CD4-positive, alpha-beta T cell treated with Interleukin-15 for 4 hours (primary cell): ENCODE measurements at places on chromosomes 5 and 9.

- no peak for DNase-seq
These were observed 50.8 kb upstream of the NOTCH1 start for GRCh38 chr9:136596630-136597031.

GRCh38 chr9:131160416-131161112 lies 35.2 kb downstream of the NUP214 start:
- no peak for DNase-seq

- DNase-seq, result no peak
These were observed 48.9 kb downstream of the YIPF5 start for GRCh38 chr5:144121577-144121976.

GRCh38 chr5:80487444-80487828 lies 464 bp upstream of the FAM151B start:
- no peak for DNase-seq

DNA sequence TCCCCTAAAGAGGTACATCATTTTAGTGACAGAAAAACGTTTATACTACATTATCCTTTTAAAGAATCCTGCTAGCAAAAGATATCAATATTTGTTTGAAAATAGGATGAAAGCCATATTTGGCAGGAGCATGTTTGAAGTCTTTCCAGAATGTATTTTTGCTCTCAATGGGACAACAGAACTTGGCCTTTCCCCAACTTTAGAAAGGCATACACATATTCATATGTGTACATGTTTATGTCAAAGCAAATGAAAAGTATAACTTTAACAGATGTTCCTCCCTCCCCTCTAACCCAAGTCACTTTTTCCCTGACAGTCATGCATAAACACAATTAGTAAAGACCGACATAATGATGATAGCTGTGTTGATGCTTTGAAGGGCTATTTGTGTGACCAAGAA lies 427.8 kb upstream of the CDH6 start:
- no peak for DNase-seq

DNA sequence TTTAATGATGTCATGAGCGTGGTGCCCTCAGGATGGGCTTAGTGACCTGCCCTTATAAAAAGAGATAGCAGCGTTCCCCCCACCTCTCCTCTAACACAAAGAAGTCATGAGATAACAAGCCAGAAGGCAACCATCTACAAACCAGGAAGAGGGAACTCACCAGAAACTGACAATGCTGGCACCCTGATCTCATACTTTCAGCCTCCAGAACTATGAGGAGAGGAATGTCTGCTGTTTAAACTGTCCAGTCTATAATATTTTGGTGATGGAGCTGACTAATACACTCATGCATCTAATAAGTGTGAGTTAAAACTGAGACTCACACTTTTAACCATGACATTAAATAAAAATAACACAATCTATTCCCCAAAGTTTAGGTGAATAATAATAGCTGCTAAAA lies 156.1 kb upstream of the SPEF2 start:
- no peak for DNase-seq

GRCh38 chr5:61625137-61625561 lies 293.1 kb downstream of the ZSWIM6 start:
- DNase-seq, result no peak

- DNase-seq, result no peak
These were observed 31.2 kb upstream of the GALNT10 start for GRCh38 chr5:154159343-154159742.

DNA sequence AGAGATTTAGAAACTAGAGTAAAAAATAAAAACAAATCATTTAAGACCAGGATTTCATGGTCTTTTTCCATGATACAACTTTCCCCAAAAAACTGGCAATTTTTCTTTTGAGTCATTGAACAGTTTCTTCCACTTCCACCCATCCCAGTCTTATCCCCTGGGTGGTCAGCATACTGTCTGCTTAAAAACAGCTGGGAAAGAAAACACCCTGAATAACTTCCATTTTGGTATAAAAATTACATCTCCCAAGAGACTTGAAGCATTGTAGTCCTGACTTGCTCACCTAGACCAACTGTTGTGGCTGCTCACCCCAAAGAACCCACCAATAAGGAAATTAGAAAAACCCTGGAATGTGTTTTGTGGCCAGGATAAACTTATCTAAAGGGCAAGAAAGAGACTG lies 731.3 kb downstream of the NR2F1-AS1 start:
- DNase-seq, result no peak

GRCh38 chr5:81344736-81345135 lies 43.3 kb downstream of the ZCCHC9 start:
- no peak for DNase-seq

DNA sequence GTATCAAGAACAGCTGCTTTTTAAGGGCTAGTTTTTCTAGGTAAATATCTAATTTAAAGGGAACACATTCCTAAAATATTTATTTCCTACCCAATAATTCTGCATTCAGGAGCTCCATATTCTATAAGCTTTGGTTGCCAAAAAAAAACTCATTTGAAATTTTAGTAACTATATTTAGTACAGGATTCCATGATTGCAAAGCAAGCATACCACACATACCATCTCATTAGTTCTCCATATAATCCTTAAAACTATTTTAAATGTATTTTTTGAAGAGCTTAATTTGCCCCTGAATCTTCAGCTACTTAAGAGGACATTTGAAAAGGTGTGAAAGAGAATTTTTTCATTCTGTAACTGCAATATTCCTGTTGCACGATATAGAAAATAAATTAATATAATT lies 877.0 kb downstream of the NR2F1-AS1 start:
- no peak for DNase-seq

- DNase-seq, result no peak
These were observed 46.9 kb downstream of the ACTBL2 start for GRCh38 chr5:57435701-57436134.

GRCh38 chr5:179378441-179379271 lies 33.4 kb upstream of the ADAMTS2 start:
- no peak for DNase-seq

DNA sequence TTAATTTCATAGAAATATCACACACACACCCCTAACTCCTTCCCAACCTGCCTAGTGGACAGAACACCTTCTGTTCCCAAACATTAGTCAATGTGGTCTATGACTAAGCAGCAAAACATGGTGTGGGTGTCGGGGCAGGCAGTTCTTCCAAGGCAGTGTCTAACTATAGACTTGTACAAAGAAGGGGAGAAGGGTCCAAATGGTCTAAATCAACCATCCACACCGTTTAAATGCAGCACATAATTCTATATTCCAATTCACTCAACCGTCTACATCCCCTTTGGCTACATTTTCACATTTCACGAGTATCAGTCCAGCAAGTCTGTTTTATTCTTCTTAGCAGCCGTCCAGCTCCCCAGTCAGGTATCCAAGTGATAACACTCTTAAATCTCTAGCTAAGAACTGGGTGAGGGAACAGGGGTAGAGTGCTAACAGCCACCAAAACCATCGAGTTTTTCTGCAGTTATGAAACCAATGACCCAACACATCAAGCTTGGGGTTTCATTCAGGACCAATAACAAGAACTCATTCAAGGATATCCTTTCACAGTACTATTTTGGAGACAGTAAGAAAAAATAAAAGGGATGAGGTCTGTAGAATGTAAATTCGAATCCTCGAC lies 3.3 kb downstream of the ZNF608 start:
- DNase-seq, result no peak

- DNase-seq, result no peak
These were observed 51.3 kb downstream of the CRB2 start for GRCh38 chr9:123407217-123407851.

DNA sequence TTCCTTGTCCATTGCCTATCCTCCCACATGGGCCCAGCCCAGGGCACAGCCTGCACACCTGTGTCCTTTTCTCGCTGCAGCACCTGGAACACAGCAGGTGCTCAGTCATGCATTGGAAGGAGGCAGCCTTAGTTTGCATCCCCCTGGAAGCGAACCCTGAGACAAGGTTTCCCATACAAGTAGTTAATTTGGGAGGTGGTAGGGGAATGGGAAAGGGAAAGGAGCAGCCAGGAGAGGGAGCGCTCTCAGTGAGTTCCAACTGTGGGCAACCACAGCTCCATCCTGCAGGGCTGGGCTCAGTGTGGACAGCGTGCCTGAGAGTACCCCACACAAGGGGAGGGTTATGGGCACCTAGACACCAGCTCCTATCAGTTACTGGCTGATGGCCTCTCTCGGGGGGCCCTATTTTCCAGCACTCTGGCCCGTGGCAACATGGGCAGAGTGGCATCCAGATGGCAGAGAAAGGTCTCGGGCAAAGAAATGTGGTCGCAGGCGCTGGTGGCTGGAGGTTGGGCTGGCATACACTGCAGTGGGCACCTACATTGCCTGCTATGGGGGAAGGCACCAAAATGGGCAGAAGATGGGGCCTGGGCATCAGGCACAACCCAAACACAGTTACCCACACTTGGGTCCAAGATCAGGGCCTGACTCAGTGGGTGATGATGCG lies 50.1 kb downstream of the TSPAN17 start:
- DNase-seq, result no peak

- DNase-seq, result no peak
These were observed 13.1 kb upstream of the IFNA14 start for GRCh38 chr9:21252721-21253547.

- DNase-seq, result no peak
These were observed 3.3 kb upstream of the NINJ1 start for GRCh38 chr9:93137362-93137761.

- DNase-seq, result no peak
These were observed 20.6 kb downstream of the UNC5A start for GRCh38 chr5:176830995-176831423.

GRCh38 chr9:118736406-118736805 lies 632.8 kb downstream of the BRINP1 start:
- DNase-seq, result no peak

GRCh38 chr9:33469891-33470290 lies 3.8 kb downstream of the NOL6 start:
- no peak for DNase-seq

DNA sequence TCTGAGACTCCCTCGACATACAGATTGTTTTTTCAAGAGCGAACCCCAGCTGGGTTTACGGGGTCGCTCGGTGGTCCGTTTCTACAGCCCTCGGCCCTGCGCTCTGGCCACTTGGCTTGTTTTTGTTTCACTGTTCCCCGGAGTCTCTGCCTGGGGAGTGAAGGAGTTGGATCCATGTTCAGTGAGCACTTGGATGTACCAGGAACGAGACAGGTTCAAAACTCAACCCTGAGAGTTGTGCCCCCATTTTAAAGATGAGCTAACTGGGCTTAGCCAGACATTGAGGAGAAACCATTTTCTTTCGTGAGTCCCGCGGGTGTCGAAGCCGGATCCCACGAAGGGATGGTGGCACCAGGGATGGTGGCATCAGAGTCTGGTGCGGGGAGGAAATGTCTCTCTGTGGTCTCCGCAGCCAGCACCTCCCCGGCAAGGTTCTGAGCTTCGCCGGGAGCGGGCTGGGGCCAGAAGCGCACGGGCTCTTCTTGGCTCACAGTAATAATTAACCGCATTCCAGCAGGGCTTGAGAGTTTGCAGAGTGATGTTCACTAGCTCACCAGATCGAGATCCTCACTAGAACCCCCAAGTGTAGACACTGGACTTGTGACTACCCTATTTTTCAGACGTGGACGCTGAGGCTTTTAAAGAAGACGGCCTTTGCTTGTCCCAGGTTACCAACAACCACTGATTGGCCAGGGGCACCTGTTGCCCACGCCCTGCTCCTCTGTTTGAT lies 1.0 kb downstream of the MSX2 start:
- DNase-seq, result no peak

GRCh38 chr5:17448877-17449276 lies 49.2 kb upstream of the TAF11L2 start:
- no peak for DNase-seq

DNA sequence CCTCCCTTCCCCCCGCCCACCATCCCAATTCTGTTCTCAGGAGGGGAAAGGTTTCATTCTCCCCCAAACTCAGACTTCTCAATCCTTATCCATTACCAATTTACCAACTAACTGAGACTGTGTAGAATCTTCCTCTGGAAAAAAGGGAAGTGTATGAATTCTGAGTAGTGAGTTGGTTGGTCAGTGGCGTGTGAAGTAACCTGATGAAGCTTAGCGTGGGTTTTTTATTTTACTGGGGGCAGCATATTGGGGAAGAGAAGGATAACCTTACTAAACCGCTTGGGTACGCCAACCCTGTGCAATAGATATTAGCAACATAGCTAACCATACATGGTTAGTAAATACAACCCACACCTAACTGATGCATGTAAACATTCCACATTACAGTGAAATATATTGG lies 1.1 kb upstream of the DNAJC21 start:
- DNase-seq, result no peak

DNA sequence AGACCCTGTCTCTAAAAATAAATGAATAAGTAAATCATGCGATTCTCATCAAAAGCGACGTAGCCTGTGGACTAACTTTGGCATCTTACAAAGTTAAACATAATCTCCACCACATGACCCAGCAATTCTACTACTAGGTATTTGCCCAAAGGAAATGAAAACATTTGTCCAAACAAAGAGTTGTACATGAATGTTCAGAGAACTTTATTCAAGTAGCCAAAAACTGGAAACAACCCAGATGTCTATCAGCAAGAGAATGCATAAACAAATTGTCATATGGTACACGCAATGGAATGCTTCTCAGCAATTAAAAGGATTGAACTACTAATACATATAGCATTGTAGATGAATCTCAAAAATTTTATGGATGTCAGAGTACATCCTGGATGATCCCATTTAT lies 82.6 kb downstream of the ADRB2 start:
- DNase-seq, result no peak

GRCh38 chr5:51172903-51173626 lies 210.2 kb upstream of the ISL1 start:
- DNase-seq, result no peak

- no peak for DNase-seq
These were observed 205.4 kb downstream of the CDH18 start for GRCh38 chr5:19782566-19782965.

GRCh38 chr5:10528056-10528816 lies 35.6 kb upstream of the ANKRD33B start:
- DNase-seq, result no peak

- no peak for DNase-seq
These were observed 43.7 kb upstream of the SHOC1 start for GRCh38 chr9:111838439-111838838.

DNA sequence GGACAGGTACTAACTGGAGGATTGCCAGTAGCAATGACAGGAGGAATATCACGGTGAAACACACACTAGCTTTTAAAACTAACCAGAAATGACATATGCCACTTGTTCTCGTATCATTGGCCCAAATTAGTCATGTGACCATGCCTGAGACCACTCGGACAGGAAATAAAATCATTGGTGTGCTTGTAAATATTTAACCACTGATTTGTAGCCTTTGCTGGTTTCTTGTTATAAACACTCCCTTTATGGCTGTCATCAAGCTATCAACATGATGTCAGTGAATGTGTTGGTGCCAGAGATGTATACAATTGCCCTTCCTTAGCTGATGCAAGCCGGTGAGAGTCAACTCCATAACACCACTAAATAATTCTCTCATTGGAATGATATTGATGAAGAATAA lies 123.7 kb upstream of the ANKH start:
- DNase-seq, result no peak
